ENCODE measurements at places on chromosomes 3 and 15. TPM values are rescaled to one million over a fixed set of nuclear protein-coding genes. Genes with fewer than 3 reads are reported as not detected.

The CHST13 gene
- not detected for total RNA-seq

The GCSAM gene
- total RNA-seq, result not detected

The SST gene
- not detected for total RNA-seq

The FRMD4B gene
- total RNA-seq, result 52.8 TPM

The ITIH4 gene
- 2.7 TPM for total RNA-seq

The TUSC7 gene
- total RNA-seq, result not detected

The IQCF5 gene
- not detected for total RNA-seq

The MAP1A gene
- 124 TPM for total RNA-seq

The CPLX3 gene
- not detected for total RNA-seq

The RHCG gene
- not detected for total RNA-seq

The CRABP1 gene
- not detected for total RNA-seq

The GABRA5 gene
- under 0.01 TPM for total RNA-seq

The ATP13A4 gene
- total RNA-seq, result 0.26 TPM

The IRAK2 gene
- total RNA-seq, result 3.7 TPM

The ADPGK gene
- 59.7 TPM for total RNA-seq

The LRRC34 gene
- 6.1 TPM for total RNA-seq

The LRRC58 gene
- total RNA-seq, result 46.8 TPM

The PIGBOS1 gene
- total RNA-seq, result 10.8 TPM

The GOLGA6D gene
- not detected for total RNA-seq

The MESP1 gene
- 0.26 TPM for total RNA-seq

The SERINC4 gene
- total RNA-seq, result not detected

The COL6A5 gene
- total RNA-seq, result not detected

The RAB27A gene
- total RNA-seq, result 17.4 TPM

The C3orf49 gene
- total RNA-seq, result not detected

Measured in articular chondrocyte of knee joint (primary cell).